NCI-H1694 treated with DMSO at 0.1 percent for 48 hours (cell line): ENCODE measurements at places on chromosomes 4 and X.

DNA sequence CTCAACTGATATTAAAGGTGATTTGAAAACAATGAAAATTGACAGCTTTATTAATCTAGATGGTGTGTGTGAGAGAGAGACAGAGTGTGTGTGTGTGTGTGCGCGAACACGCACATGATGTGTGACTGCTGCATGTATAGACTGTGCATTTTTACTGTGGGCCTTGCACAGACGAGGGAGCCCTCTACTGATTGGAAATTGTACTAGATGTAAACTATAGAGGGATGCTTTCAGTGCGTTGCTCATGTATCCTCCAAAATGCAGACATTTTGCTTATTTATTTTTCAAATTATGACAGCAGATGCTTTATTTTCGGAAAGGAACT is 168.4 kb upstream of the GK2 start:
- no peak for DNase-seq

DNA sequence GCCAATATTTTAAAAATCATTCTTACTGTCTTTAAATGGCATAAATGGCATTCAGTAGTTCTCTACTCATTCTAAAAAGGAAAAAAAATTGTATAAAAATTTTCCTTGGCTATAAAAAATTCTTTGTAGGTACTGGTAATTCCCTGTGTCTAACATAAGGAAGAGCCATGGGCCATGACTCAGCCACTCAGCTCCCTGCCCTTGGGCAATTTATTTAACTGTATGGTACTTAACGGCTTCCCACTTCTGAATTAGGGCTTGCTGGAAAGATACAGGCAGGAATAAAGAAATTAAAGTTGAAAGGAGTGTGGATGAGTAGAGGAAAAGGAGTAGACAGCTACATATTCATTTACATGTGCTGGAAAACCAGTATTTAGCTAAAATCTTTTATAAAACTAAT is 30.6 kb downstream of the ABHD18 start:
- no peak for DNase-seq

- DNase-seq: no peak
Measured at GRCh38 chr4:121977251-121978171, 25.7 kb upstream of the TRPC3 start.

- no peak for DNase-seq
Measured at GRCh38 chr4:112793033-112793432, 156.1 kb downstream of the LARP7 start.

DNA sequence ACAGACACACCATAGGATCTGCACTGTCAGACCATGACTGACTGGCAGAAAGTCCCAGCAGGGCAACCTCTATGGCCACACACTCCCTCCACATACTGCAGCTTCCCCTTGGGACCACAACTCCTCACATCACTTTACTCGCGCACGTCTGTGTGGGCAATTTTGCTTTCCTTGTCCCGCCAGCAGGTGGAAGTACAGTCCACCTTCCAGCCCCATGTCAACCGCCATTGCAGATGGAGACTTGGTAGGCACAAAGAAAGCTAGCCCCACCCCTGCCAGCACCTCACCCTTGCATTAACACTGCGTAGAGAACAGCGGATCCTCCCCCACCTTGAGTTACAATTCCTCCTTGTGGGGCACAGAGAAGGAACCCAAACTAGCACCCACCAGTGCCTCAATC is 74.4 kb upstream of the NAP1L2 start:
- DNase-seq: no peak

DNA sequence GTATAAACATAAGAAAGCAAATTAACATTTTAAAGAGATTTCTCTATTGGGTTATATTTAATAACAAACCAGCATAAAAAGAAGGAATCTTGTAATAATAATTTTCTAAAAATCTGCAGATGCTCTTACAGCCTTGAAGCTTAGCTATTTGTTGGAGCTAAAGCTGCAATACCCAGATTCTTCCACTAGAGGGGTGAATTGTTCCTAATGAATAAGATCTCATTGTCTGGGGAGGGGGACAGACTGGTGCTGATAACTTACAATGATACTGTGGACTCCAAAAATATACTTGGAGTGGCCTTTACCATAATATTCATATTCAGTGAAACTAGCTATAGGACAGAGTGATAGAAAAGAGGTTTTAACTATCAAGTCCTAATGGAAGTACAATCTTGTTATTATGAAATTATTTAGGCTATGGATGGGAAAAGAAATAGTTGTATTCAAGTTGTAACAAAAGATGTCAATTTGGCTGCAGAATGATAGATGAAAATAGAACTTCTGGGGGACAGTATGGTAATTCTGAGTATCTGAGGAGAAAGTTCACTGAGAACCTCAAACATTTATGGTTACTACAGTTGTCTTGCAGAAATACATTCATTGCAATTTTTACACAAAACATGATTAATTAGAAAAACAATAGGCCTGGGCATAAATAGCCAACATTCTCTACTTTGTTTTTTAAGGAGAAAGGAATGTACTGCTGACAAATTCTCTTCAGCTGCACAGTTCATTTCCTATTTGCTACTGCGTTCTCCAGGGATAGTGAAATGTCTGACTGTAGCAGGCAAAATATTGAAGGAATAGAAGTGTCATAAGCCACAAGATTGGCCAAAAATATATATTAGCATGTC is 443.3 kb downstream of the GBA3 start:
- DNase-seq: peak; percentile 10

DNA sequence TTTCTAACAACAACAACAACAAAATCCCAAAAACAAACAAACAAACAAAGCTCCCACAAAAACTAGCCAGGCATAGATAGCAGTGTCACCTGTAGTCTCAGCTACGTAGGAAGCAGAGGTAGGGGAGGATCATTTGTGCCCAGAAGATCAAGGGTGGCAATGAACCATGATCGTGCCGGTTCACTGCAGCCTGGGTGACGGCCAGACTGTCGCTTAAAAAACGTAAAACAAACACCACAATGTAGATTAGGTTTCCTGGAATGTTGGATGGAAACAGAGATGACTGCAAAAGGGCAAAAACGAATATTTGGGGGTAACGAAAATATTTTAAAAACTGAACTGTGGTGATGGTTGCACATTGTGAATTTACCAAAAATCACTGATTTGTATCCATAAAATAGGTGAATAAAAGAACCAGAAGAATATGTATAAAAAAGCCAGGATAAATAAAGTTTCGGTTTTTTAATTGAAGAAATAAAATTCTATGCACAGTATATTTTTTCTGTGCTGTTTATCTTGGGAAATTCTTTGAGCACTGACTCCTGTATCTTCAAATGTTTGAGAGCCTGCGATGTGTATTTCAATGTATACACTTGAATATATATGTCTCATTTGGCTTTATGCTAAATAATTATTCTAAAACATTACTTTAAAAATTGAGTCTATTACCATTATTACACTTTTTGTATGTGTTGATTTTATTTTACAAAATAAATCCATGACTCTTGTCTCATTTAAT is 1477.0 kb downstream of the PCDH7 start:
- DNase-seq: no peak

- DNase-seq: no peak
Measured at GRCh38 chr4:105361053-105361452, 112.8 kb downstream of the PPA2 start.

DNA sequence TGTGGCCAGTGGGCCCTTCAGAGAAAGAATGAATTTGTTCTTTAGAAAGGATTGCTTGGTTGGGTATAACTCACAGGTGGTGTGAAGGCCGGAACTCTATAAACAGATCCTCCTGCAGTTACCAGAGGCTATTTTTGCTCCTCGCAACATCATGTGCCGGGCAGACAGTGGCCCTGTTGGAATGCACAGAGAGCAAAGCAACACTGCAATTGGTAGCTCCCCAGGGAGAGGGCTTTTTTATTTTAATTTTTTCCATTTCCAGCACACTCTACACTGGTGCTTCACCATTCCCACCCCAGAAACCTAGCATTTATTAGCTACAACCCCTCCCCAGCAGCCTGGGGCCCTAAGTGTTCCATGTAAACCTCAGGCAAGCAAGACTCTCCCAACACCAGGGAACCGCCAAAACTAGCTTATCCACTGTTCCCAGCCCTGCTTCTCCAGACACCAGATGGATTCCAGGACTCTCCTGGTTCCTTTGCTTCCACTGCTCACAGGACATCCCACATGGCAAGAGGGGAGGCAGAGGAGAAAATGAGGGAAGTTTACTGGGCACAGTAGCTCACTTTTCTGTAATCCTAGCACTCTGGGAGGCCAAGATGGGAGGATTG is 75.1 kb upstream of the TMEM164 start:
- no peak for DNase-seq

DNA sequence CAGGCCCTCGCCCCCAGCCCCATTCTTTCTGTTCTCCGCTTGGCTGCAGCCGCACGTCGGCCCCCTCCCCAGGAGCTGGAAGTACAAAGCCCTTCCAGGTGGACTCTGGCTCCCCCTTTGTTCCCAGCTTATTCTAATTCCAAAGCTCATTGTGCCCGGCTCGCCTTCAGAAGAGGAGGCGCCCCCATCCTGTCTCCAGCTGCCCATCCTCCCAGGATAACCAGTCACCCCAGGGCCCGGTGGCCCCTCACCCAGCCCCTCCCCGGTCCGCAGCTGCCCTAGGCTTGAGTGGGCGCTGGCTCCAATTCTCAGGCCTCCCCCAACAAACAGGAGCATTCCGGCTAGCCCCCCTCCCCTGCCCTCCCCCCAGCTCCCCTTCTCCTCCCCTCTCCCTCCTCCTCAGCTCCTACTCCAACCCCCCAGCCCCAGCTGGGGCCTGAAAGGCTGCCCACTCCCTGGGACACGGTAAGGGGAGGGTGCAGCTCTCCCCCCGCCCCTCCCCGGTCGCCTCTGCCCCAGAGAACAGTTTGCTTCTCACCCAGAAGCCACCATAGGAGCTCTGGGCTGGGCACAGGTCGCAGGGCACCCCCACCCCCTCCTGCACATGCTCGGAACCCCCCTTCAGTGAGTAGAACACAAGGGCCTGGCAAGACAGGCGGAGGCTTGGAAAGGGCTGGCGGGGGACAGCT is 3.1 kb upstream of the SLC6A8 start:
- no peak for DNase-seq

- DNase-seq: no peak
Measured at GRCh38 chr4:183658362-183659028, 490 bp downstream of the RWDD4 start.

DNA sequence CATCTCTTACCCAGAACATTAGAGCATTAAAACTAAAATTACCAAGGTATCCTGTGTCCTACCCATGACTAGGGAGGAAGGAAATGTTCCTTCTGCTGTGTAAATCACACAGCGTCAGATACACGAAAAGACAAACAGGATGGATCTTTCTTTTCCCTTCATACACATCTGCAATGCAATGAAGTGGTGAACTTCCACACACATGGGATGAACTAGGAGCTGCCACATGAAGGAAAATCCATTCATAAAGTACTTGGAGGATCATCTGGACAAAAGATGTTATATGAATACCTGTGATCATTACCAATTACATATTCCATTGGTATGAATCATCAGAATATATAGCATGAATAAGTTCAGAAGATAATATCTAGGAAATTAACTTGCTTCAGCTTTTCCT is 46.2 kb downstream of the LDB2 start:
- no peak for DNase-seq

GRCh38 chr4:97998203-97998602 is 145.1 kb downstream of the STPG2 start:
- DNase-seq: no peak

- no peak for DNase-seq
Measured at GRCh38 chr4:85496933-85497332, 22.0 kb downstream of the ARHGAP24 start.

DNA sequence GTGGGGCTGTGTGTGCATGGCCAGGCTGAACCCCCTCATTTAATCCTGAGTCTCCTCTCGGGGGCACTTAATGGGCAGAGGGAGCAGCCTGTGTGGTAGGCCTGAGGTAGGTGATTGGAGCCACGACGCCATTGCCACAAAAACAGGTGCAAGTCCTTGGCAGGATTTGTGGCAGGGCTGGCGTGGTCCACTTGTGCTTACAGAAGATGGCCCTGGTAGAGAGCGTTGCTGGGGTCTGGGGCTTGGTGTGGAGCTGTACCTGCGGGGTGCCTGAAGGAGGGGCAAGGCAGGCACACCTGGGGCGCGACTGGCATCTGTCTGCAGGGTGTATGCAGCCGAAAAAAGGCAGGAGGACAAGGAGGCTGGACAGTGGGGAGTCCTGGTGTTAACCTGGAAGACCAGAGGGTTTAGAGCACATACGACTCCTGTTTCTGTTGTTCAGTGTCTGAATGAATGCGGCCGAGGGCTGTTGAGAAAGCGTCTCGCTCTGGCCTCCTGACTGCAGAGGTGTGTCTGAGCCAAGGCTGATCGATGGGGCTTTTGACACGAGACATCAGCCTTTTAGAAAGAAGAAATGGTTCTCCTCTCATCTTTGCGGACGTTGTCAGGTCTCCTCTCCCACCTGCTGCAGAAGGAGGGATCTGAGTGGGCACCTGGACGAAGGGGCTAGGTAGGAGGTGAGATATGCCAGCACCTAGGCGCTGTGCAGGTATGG is 52.0 kb downstream of the TBC1D14 start:
- DNase-seq: no peak

DNA sequence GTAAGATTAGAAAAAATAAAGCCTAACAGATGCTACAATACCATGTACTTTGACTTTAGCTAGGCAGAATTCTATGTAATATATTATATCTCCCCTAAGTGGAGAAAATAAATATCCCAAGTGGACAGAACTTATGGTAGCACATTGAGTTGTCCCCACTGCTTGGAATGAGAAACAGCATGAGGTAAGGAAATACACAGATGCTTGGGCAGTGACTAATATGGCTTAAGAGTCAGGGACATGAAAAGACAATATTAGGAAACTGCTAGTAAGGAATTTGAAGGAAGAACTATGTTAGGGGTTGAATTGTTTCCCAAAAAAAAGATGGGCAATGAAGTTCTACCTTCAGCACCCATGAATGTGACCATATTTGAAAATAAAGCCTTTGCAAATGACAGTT is 2265.1 kb downstream of the PCDH7 start:
- no peak for DNase-seq

DNA sequence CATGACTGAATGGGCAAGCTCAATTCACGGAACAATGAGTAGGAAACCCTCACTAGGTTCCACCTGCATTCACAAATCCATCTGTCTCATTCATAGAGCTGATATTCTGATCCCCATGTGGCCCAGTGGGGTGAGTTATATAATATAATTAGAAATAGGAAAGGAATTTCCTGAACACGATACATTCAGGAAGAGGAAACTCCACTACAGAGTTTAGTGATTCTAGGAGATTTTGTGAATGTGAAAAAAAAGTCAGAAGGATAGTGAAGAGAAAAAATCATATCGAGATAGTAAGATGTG is 471.2 kb downstream of the GASK1B start:
- no peak for DNase-seq

GRCh38 chrX:21725496-21725895 is 32.4 kb downstream of the SMPX start:
- no peak for DNase-seq

- peak; percentile 55 for DNase-seq
Measured at GRCh38 chr4:183635321-183635720, 23.7 kb downstream of the RWDD4 start.

DNA sequence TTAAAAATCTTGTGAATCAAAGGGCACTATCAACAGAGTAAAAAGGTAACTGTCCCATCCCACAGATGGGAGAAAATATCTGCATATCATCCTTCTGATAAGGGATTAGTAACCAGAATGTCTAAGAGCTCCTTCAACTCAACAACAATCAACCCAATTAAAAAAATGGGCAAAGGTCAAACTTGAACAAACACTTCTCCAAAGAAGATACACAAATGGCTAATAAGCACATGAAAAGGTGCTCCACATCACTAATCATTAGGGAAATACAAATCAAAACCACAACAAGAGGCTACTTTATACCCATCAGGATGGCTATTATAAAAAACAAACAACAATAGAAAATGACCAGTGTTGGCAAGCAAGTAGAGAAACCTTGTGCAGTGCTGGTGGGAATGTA is 43.3 kb downstream of the TMEM165 start:
- DNase-seq: no peak
